ENCODE measurements at places on chromosomes 3 and 15.

DNA sequence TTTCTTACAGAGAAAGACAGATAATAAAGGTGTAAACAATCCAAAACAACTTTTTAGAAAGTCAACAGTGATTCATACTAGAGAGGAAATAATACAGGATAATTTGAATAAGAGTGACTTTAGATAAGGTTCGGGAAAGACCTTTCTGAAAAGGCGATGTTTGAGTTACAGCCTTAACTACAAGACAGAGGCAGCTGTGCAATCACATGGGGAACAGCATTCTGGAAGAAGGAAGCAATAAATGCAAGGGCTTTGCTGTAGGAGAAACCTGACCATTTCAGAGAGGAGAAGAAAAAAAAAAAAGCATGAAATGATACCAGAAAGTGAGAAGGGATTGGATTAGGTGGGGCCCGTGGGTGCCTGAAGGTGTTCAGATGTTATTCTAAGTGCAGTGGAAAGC lies 200.6 kb upstream of the ATP11B start:
- DNase-seq = no peak

DNA sequence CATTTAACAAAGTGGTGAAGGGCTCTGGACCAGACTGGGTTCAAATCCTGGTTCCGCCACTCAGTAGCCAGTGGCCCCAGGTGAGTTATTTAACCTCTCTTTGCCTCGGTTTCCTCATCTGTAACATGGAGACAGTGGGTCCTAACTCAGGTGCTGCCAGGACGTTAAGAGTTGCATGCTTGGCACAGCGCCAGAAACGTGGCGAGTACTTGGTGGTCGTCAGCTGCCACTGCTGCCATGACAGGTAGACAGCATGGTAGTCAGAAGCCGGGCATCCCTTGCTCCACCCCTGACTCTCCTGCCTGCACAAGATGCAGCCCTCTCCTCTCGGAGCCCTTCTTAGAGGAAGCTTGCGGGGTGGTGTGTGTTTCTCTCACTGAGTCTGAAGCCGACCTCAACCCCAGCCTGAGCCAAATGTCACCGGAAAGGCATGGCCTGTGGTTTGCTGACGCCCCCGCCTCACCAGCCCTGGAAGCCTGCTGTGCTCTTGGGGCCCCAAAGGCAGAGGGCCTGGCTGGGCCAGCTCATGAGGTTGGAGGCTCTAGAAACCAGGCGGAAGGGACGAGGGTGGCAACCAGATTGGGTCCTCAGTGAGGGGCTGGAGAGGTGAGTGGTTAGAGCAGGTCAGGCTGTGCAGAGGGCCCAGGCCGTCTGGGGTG lies 160.8 kb upstream of the TLE3 start:
- DNase-seq = no peak

DNA sequence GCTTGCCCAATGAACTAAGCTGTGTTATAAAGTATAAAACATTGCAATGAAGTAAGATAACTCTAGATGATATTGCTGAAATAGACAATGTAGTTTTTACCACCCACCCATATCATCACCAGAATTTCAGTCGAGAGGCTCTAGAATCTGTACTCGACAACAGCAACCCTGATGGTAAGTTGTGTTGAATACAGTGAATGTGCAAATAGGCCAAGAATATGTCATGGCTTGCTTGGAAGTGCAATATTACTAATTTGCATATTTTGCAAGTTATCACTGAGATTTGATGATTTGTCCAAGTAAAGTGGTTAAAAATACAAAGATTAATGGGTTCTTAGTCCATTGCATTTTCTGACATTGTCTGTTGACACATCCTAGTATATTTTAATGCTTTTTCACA lies 90.6 kb upstream of the TUSC7 start:
- DNase-seq = no peak

DNA sequence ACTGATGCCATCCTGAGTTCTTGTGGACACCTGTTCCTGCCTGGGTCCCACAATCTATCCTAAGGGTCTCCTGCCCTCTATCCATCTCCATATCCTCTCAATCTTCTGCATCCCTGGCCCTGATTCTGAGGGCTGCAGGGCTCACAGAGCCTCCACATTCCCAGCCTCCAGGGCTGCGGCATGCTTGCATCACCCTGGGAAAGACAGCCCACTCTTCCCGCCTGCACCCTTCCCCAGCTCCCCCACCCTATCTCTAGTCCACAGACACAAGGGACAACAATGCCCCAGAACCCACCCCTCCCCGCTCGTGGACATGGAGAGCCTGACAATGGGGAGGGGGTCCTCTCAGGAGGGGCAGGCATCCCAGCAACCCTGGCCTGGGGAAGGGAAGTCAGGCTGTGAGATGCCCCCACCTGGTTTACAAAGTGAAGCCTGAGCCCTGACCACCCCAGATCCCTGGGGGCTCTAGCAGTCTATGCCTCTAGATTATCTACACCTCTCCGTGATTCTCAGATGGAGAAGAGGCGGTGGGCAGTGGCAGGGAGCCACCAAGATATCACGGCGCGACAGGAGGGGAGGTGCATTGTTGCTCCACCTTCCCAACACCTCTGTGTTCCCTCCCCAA lies 10.3 kb downstream of the SEMA3G start:
- DNase-seq = no peak

GRCh38 chr3:4251412-4251811 lies 51.8 kb upstream of the SETMAR start:
- DNase-seq = no peak

DNA sequence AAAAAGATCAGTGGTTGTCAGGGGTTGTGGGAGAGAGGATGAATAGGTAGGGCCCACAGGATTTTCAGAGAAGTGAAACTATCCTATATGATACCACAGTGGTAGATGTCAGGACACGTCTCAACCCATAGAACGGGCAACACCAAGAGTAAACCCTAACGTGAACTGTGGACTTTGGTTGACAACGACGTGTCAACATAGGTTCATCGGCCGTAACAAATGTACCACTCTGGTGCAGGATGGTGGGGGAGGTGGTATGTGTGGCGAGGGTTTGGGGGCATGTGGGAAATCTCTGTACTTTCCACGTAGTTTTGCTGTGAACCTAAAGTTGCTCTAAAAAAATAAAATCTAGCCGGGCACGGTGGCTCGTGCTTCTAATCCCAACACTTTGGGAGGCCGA lies 13.0 kb upstream of the PIGZ start:
- DNase-seq = no peak

DNA sequence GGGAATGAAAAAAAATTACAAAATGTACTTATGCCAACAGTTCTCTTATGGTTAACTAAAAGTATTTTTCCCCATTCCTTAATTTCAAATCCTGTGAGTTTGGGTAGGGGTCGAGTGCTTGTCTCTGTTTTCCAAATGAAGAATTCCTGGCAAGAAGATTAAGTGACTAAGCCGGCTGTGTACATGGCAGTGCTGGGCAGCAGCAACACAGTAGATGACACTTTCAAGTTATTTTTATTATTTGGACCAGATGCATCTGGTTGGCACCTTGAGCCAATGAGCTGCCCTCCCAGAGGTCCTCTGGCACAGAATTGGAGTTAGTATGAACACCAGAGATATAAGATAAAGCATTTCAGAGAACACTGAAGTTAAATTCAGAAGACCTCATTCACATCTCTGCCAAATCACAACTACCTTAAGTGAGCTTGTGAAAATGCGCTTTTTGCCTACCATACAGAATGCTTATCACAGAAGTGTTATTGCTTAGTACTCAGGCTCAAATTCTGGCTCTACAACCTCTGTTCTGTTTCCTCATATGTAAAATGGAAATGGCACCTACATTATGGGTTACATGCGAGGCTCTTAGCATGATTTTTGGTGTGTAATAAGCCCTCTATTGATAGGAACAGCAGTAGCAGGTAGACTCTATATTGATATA lies 256.9 kb downstream of the UBE2E2 start:
- DNase-seq = no peak

DNA sequence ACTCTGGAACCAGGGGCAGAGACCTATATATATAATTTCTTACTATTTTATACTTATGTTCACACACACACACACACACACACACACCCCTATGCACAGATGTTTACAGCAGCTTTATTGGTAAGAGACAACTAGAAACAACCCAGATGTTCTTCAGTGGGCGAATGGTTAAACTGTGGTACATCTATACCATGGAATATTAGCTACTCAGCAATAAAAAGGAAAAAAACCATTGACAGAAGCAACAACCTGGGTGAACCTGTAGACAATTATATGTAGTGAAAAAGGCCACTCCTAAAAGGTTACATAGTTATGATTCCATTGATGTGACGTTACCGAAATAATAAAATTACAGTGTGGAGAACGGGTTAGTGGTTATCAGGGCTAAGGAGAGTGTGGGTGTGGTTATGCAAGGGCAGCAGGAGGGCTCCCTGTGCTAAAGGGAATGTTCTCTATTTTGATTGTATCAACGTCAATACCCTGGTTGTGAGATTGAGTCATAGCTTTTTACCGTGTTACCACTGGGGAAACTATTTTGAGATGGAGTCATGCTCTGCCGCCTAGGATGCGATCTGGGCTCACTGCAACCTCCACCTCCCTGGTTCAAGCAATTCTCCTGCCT lies 85.5 kb downstream of the FLNB start:
- DNase-seq = no peak

- no peak for DNase-seq
Measured at GRCh38 chr15:101180620-101181307, 71.1 kb downstream of the CHSY1 start.

DNA sequence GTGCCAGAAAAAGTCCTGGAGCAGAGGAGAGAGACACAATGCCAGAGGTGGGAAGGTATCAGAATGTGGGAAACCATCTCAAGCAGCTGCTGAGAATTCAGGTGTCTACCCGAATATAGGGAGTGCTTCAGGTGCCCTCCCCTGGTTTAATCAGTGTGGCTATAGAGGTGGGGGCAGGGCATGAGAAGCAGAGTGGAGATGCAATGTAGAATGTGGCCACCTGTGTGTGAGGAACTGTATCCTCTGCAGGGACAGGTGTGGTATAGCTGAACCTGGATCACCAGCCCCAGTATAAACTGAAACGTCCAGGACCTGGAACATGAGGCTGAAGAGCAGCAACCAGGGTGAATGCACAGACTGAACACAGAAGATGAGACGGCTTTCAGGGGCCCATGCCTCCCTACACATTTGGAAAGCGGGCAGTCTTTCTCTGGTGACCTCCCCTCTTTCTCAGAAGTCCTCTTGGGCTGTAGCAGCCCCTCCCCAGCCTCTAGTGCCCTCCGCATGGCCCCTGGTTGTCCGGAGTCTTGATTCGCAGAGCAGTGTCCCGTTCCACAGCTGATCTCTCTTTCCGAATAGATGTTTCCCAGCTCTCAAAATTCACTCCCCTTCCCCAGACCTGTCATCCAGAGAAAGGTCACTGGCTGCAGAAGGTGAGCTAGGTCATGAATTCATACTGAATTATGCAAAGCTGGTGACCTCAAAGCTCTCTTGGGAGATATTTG lies 103.1 kb downstream of the ABHD5 start:
- DNase-seq = no peak

GRCh38 chr3:45123581-45124269 lies 22.5 kb downstream of the CDCP1 start:
- DNase-seq = peak; percentile 90

- DNase-seq = no peak
Measured at GRCh38 chr15:87981969-87982368, 274.6 kb downstream of the NTRK3 start.

DNA sequence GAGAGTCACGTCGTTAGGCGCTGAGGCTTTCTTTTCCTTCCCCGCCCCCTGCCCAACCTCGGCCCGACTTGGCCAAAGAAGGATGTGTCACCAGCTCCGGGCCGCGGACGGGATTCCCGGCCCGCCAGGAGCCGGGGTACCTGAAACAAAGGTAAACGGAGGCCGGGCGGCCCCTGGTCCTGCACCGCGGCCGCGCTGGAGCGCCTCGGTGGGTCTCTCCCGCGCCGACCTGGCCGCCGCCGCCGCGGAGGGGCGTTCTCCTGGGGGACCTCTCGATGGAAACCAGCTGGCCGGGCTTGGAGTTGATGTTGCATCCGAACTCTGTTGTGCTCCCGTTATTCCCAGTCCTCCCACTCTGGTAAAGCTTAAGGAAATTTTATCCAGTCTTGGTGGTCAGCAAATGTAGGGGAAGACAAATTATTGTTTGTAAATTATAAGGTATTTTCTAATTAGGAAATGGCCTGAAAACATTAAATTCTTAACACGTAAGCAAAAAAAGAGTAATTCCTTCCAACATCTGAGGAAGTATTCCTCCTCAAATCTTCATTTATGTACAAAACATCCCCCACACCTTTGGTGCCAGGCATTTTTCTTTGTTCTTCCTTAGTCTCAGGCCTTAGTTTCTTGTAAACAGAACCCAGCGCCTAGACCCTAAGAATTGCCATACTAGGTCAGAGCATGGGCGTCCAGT lies 888 bp downstream of the PPP2R3A start:
- DNase-seq = peak; percentile 19

DNA sequence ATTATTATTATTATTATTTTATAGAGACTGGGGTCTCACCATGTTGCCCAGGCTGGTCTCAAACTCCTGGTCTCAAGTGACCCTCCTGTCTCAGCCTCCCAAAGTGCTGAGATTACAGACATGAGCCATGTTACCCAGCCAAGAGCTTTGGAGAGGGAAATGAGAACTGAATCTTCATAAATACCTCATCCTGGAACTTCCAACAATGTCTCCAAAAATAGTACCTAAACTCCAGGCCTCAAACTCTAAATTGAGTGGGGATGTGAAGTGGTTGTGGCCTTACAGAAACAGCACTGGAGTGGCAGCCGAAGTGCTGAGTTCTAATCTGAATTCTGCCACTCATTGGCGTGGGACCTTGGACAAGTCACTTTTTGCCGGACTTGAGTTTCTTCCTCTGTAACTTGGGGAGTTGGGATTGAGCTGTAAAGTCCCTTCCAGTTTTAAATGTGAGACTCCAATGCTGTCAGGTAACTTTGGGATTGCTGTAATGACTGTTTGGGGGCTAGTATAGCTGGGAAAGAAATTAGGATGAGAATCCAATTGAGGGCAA lies 10.0 kb upstream of the SRP14 start:
- DNase-seq = no peak

DNA sequence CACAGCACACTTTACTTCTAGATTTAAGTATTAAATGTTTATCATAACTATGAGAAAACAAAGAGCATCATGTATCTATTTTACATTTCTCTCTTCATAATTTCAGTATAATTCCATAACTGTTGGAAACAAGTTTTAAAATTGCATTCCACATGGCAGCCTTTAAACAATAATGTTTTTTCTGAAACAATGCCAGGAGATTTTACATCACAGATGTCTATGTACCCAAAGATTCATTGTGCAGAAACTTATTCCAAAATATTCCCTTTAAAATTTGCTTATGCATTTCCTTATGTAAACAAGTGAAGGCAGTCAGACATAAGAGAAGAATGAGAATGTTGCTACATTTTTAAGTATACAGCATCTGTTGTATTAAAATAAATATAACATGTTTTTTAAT lies 324.9 kb upstream of the COL8A1 start:
- DNase-seq = no peak

GRCh38 chr3:141485641-141486495 lies 959 bp upstream of the RASA2 start:
- peak; percentile 98 for DNase-seq

GRCh38 chr3:31230425-31231223 lies 302.1 kb upstream of the STT3B start:
- DNase-seq = no peak

Measured in kidney capillary endothelial cell (primary cell).